ENCODE measurements at places on chromosomes 3 and 15. TPM values are rescaled to one million over a fixed set of nuclear protein-coding genes. Genes with fewer than 3 reads are reported as not detected.

DNA sequence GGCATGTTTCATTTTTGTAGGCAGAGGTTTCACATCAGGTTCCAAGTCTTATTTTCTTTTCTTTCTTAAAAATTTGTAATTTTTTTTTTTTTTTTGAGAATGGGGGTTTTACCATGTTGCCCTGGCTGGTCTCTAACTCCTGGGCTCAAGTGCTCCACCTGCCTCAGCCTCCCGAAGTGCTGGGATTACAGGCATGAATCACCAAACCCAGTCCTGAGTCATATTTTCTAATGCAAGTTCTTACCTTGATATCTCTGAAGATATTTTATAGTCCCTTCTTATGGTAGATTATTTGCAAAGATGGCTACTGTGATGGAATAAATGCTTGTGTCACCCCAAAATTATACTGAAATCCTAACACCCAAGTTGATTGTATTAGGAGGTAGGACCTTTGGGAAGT, 63.8 kb downstream of the SLC9A9 start:
- DNase-seq, result no peak

The ARHGEF26 gene
- 17.0 TPM for polyA plus RNA-seq

The FRMD5 gene
- polyA plus RNA-seq, result 1.1 TPM

DNA sequence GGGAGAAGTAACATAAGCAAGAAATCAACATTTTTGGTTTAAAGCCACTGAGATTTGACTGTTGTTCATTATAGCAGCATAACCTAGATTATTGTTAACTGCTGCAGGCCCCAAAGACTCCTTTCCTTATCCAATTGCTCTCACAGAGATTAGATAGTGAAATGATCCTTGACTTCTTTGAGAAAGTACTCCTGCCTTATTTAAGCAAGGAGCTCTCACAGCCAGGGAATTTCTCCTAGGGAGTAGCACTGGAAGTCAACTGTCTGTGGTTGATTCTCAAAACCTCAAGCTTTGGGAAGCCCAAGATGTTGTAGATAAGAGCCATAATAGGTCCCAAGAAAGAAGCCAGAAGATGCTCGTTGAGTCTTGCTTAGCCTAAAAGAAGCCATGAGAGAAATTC, 151.8 kb upstream of the TSC22D2 start:
- DNase-seq, result no peak

DNA sequence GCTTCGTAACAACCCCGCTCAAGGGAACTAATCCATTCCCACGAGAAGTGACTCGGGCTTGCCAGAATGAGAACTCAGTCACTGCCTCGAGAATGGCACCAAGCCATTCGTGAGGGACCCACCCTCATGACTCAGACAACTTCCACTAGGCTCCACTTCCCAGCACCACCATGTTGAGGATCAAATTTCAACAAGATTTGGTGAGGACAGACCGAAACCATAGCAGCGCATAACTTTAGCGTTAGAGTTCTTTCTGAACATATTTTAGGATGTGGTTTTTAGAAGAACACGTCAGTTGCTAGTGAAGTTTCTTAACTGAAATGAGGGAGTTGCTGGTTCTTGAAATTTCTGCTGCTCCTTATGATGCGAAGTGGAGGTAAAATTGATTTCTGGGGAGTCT, 13.5 kb downstream of the PTPRG start:
- DNase-seq, result no peak

The CCR3 gene
- 0.07 TPM for polyA plus RNA-seq

- DNase-seq, result no peak
Measured at GRCh38 chr3:115108614-115109013, 38.5 kb downstream of the ZBTB20 start.

- no peak for DNase-seq
Measured at GRCh38 chr3:153889905-153890334, 231.3 kb upstream of the ARHGEF26 start.
